ENCODE measurements at places on chromosomes 4 and X. TPM values are rescaled to one million over a fixed set of nuclear protein-coding genes. Genes with fewer than 3 reads are reported as not detected.

Gene SSX4
- total RNA-seq: not detected

Gene PPM1K
- total RNA-seq: 8.0 TPM

Gene HSFX4
- not detected for total RNA-seq

Gene MAGED4
- 28.9 TPM for total RNA-seq

Gene RPL9
- 906 TPM for total RNA-seq

Gene XAGE2
- not detected for total RNA-seq

All from dermis blood vessel endothelial cell (primary cell).